ENCODE measurements at places on chromosomes 1 and 21.

GRCh38 chr1:81431624-81432000 lies 369.1 kb upstream of the ADGRL2 start:
- DNase-seq: no peak

- no peak for DNase-seq
Measured at GRCh38 chr1:189662190-189662589, 815.5 kb downstream of the BRINP3 start.

DNA sequence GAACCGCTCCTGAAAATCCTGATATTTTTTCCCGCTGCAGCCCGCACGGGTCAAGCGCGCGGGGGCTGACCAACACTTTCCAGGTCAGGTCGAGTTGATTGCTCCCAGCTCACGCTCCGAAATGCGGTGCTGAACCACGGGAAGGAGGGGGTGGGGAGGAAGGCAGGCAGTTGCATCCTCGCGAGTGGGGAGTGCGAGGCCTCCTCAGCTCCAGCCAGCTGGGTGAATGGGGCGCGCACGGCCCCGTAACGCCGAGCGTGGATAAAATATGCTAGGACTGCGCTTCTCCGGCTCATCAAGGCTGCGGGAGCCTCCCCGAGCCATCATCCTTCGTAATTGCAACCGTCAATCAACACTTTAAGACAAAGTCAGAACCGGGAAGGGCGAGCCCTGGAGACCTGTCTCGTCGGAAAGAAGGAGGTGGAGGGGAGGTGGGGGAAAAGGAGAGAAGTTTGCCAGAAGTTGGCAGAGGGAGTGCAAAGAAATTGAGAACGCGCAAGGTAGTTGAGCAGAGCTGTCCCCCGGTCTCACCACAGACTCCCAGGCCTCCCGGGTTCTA lies 8.0 kb downstream of the NR5A2 start:
- no peak for DNase-seq

DNA sequence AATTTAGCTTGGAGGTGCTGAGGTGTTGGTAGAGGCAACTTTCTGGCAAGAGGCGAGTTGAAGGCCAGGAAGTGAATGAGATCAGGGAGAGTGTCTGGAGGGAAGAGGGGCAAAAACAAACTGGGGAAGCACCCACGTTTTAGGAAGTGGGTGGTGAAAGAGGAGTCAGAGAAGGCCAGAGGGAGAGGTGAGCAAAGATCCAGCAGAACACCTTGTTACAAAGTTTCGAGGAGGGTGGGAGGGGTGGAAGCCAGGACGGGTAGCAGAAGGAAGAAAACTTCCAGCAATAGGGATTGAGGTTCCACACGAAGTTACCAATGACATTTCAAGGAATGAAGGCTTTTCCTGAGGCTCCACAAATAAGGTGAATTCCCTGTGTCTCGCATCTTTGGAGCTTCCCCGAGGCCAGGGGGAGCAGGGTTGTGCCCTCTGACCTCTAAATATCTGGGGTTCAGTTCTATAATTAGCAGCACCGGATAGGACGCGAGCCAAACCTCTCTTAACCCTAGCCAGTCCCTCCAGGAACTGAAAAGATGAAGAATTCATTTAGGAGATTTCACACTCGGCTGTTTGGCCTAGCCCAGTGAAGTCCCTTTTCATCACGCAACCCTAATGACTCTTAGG lies 578 bp upstream of the SESN2 start:
- DNase-seq: no peak

DNA sequence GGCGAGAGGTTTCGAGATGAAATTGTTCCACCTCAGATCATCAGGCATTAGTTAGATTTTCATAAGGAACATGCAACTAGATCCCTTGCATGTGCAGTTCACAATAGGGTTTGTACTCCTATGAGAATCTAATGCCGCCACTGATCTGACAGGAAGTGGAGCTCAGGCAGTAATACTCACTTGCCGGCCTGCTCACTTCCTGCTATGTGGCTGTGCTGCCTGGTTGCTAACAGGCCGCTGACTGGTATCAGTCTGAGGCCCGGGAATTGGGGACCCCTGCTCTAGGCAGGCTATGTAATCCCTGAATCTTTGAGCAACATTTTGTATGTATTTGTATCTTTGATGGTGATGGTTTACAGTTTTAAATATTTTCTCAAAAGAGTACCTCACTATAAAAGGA lies 32.5 kb downstream of the XKR8 start:
- DNase-seq: no peak

Data from GM12864 (cell line).